Activated CD8-positive, alpha-beta memory T cell treated with anti-CD3 and anti-CD28 coated beads, Interleukin-2, amount 10 ng/mL, durations not matched to agents 7 days and 5 days (primary cell): ENCODE measurements at places on chromosomes 7 and 10. TPM values are rescaled to one million over a fixed set of nuclear protein-coding genes. Genes with fewer than 3 reads are reported as not detected.
A peak's percentile ranks its signal among the peaks of the same experiment; 100 is the strongest.

DNA sequence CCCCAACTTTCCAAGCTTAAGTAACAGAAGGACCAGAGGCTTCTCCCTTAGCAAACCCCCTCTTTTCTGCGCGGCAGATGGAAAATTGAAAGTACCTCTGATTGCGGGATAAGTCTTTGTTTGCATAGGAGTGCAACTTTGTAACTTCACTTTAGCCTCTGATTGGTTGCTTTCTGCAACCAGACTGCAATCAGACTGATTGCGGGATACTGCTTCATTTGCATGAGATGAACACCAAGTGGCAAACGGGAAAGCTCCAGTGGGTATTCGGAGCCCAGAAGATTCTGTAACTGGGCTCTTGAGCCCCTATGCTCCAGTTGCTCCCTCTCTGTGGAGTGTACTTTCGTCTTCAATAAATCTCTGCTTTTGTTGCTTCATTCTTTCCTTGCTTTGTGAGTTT, 260.6 kb downstream of the BAMBI start:
- H3K27ac ChIP-seq, result no peak overlapping the region
- no peaks in the 10 kb centered on the region for H3K4me1 ChIP-seq
- H3K4me3 ChIP-seq, result no peak overlapping the region
- no peaks in the 10 kb centered on the region for H3K27me3 ChIP-seq
- no peaks in the 10 kb centered on the region for H3K36me3 ChIP-seq

- DNase-seq, result no peak
- H3K27ac ChIP-seq, result no peak overlapping the region
- no peaks in the 10 kb centered on the region for H3K36me3 ChIP-seq
- H3K27me3 ChIP-seq, result no peaks in the 10 kb centered on the region
- no peak overlapping the region for H3K4me3 ChIP-seq
These were observed 65.5 kb upstream of the SH2B2 start for GRCh38 chr7:102220960-102221800.

DNA sequence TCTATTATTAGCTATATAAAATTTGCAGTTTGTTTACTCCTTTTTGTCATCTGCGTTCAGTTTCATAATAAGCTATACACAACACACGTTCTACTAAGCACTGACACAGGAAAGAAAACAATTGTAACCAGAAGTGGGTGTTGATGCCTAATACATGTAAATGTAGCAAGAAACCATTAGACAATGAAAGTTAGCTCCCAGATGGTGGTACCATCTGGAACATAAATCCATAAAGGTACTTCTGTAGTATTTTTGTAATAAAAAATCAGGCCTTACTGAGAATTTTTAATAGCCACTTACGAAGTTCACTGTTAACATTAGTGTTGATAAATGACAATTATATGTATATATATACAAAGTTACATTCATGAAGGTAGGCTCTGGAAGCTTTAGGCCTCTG, 194.7 kb downstream of the KCND2 start:
- H3K4me3 ChIP-seq, result no peak overlapping the region
- DNase-seq, result no peak
- no peaks in the 10 kb centered on the region for H3K4me1 ChIP-seq
- no peaks in the 10 kb centered on the region for H3K36me3 ChIP-seq
- H3K27ac ChIP-seq, result no peak overlapping the region

DNA sequence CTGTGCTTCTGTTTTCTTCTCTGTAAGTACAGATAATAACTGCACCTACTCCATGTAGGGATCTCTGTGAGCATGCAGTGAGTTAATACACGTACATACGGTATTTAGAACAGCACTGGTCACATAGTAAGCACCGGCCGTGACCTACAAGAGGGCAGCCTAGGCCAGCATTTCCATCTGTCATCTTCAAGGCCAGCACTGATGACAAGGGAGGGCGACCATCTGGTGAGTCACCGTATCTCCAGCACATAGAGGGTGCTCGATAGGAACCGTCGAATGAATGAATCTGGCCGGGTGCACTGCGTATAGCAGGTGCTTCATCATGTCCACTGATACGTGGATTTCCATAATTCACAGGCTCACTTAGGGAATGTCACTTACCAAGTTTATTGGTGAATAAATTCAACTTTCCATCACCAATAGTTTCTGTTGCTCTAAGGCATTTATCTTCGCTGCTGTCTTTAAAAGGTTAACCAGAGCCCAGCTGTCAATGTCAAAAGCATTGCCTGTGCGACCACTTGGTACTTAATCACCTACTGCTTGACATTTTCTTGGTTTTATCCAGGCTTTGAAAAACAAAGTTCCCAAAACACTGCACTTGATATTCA, 8.3 kb downstream of the NOD1 start:
- peak; percentile 19 for DNase-seq
- peaks cover 71% of the 10 kb centered on the region for H3K4me1 ChIP-seq
- no peak overlapping the region for H3K27ac ChIP-seq
- H3K27me3 ChIP-seq, result no peaks in the 10 kb centered on the region
- H3K36me3 ChIP-seq, result peaks cover 45% of the 10 kb centered on the region
- H3K4me3 ChIP-seq, result no peak overlapping the region

GNGT1 gene
- not detected for total RNA-seq

HTR5A gene
- total RNA-seq, result not detected

DNA sequence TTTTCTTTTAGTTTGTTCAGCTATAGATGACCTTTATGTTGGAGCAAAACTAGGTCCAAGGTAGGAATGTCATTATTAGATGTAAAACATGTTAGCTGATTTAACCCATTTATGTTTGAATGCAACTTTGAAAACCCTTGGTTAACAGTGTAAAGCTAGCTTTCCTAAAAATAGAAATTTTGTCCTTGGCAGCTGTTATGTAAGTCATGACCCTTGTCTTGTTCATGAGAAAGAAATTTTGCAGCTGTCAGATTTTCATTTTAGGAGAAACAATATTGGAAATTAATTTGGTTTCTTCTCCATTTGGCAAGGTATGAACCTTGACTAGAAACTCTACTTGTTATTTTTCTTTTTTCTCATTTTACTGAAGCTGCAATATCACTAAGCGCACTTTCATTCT, 23.9 kb upstream of the CCAR1 start:
- H3K27ac ChIP-seq, result no peak overlapping the region
- H3K36me3 ChIP-seq, result peaks cover 4% of the 10 kb centered on the region
- no peak overlapping the region for H3K4me3 ChIP-seq
- DNase-seq, result no peak
- H3K4me1 ChIP-seq, result peaks cover 2% of the 10 kb centered on the region

- H3K4me1 ChIP-seq, result peaks cover 11% of the 10 kb centered on the region
- H3K27ac ChIP-seq, result no peak overlapping the region
- H3K4me3 ChIP-seq, result no peak overlapping the region
These were observed 4.6 kb upstream of the ZNF425 start for GRCh38 chr7:149130572-149131198.
